ENCODE measurements at places on chromosomes 13 and 19.

DNA sequence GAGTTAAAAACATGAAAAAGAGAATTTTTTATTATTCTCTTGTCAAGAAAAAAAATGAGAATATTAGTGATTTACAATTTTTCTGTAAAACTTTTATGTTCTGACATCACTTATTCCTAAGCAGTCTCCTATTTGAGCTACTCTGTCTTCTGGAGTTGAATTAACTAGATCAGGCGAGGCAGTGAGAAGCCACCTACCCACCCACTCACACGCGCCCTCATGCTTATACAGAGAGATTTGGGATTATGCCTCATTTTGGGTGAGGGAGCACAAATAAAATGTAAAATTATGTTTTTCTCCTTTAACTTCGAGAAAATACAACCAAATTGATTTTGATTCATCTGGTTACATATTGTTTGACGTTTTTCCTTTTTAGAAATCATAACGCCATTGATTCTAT lies 424.5 kb downstream of the ITGBL1 start:
- no peak for DNase-seq

DNA sequence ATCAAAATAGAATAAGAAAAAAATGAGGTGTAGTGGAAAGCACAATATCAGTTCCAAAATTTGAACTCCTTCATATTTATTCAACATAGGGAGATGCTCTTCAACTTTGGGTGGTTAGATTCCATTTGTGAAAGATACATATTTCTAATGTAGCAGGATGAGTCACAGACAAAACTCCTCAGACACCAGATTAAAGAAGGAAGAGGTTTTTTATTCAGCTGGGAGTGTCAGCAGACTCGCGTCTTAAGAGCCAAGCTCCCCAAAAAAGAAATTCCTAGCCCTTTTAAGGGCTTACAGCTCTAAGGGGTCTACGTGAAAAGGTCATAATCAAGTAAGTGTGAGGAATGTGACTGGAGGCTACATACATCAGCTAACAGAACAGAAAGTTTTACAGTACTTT lies 6.8 kb upstream of the ZNF765 start:
- DNase-seq = no peak

GRCh38 chr13:26486550-26486949 lies 70.9 kb upstream of the WASF3 start:
- no peak for DNase-seq

DNA sequence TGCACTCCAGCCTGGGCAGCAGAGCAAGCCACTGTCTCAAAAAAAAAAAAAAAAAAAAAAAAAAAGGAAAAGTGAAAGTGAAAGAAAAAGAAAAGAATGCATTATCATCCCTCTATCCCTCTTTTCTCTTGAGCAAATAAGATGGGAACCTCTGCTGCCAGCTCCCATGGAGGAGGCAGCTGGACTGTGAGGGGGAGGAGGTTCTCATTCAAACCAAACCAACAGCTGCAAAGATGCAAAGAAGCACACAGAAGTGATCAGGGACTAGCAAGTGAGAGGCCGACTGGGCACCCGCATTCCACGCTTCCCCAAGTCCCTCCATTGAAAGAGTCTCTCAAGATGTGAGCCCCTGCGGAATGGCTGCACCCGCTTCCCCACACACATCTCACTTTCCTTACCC lies 63.5 kb downstream of the TSHZ3 start:
- no peak for DNase-seq

GRCh38 chr19:39684267-39684666 lies 20.0 kb upstream of the LGALS14 start:
- no peak for DNase-seq

- DNase-seq = no peak
Measured at GRCh38 chr13:50613356-50613831, 230.1 kb downstream of the DLEU7 start.

GRCh38 chr19:49895566-49896297 lies 955 bp downstream of the IL4I1 start:
- no peak for DNase-seq

DNA sequence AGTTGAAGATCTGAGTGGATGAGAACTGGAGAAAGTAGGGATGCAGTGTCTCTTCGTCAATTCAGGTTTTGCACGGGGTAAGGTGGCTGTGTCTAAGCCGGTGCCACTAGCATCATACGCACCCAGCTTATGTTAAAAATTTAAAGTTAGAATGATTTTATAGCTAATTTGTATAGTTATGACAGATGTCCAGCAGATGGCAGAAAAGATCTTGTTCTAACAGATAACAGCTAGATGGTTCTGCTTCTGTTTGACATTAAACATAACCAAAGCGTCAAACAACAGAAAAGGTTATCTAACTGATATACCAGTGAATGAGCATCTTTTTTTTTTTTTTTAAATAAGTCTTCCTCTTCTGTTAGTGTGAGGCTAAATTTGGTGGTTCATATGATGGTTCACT lies 18.8 kb upstream of the EDDM13 start:
- DNase-seq = no peak

GRCh38 chr13:113192902-113193301 lies 15.6 kb downstream of the PCID2 start:
- DNase-seq = no peak

GRCh38 chr13:57996717-57997116 lies 365.2 kb downstream of the PCDH17 start:
- DNase-seq = no peak

DNA sequence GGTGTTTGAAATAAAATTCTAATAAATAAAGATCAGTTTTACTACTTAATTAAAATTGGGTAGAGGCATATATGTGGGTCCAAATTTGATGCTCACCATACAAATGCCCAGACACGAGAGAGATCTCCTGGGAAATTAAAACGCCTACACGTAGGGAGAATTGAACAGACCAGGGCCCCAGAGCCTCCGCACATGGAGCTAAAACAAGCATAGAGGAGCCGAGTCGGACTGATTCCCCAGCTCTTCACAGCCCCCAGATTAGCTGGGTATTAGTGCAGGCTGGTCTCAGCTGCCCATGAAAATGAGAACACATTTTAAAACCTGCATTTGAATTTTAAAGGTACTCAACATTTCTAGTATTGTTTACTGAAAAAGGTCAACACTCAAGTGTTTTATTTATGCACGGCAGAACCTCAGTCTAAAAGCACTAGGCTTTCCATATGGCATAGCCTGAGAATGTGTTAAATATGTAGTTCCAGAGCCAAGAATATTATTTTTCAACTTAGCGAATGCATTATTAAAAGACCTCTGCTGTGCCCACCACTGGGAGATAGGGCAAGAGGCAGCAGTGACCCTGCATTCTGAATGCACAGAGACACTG lies 344.8 kb downstream of the ENOX1 start:
- no peak for DNase-seq

GRCh38 chr19:51251468-51251820 lies 564 bp downstream of the SIGLECL1 start:
- DNase-seq = no peak

DNA sequence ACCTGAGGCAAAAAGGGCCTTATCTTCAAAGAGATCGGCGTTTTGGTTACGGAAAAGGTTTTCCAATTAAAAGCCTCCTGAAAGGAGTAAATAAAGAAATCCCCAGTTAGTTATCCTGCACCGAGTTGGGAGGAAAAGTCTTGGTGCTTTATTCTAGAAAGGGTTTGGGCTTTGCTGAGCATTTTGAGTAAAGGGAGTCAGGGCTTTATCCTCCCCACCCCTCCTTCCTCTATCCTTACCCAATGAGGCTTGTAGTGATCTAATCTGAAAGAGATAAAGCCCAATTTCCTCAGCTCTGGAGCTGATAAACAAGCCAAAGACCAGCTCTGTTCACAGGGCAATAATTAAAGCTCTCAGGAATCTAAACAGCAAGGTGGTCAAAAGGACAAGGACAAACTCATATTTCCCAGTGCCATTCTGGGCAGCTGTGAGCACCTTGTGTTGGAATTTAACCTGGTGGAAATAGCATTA lies 188.9 kb upstream of the TSC22D1 start:
- DNase-seq = no peak

DNA sequence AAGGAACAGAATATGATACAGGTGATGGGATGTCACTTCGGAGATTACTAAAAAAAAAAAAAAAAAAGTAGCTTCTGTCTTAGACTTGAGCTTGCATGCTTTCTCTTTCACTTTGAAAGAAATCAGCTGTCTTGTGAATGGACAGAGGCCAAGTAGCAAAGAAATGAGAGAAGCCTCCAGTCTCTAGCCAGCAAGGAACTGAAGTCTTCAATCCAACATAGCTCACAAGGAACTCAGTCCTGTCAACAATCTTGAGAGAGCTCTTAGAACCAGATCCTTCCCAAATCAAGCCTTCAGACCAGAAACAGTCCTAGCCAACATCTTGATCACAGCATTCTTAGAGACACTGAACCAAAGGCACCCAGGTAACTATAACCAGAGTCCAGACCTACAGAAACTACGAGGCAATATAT lies 7.7 kb downstream of the N4BP2L2 start:
- DNase-seq = no peak

GRCh38 chr13:32917504-32917903 lies 98.7 kb upstream of the KL start:
- no peak for DNase-seq

DNA sequence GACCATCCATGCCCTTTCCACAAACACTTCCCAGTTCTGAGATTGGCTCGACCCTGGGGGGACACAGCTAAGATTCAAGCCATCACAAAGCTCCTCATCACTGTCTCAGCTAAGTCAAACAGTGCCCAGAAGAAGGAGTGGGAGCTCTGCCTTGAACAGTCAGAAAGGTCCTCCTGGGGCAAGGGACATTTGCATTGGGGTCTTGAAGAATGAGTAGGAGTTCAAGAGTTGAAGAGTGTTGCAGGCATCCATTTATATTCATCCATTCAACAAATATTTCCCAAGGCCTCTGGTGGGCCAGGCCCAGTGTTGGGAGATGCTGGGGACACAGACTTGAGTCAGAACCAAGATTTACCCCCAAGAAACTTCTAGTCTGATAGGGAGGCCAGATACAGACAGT lies 6.5 kb downstream of the IGLON5 start:
- DNase-seq = no peak

DNA sequence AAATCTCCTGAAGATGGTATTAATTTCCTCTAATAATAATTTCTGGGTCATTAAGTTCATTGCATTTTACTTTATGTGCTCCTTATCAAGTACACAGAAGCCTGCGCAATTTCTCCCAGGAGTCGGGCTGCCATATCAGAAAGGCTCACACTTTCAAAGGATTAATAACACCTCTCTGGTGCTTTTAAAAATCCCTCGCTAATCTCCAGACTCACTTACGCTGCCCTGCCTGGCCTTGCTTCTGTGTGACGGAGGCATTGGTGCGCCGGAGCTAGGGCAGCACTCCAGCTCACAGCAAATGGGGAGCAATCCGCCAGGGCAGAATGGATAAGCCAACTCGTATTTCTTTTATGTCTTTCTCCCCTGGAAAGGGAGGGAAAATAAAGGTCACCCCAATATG lies 300.8 kb downstream of the EFNB2 start:
- no peak for DNase-seq

DNA sequence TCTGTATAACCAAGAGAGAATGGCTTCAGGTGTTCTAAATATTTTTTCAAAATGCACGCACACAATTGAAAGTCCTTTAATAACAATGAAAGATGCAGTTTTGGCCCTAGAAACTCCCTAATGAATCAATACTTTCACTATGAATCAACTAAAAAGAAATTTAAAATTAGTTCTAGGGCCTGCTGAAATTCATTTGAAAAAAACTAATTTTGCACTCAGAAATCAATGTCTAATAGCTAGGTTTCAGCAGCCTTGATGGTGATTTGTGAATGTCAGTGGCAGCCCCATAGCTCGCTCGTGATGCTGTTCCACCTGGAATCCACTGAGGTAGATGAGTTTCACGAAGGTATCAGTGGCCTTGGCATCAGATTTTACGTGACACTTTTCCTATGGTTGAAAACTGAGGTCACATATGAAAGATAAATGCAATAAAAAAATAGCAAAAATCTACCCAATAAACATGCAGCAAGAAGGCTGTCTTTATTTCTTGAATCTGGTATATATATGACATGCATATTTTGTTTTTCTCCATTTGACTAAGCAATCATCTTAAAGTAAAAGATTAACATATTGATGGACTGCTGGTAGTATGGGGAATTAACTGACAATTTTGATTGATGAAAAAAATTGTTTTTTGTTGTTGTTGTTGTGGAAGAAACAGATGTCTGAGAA lies 141.0 kb downstream of the AKAP11 start:
- no peak for DNase-seq

DNA sequence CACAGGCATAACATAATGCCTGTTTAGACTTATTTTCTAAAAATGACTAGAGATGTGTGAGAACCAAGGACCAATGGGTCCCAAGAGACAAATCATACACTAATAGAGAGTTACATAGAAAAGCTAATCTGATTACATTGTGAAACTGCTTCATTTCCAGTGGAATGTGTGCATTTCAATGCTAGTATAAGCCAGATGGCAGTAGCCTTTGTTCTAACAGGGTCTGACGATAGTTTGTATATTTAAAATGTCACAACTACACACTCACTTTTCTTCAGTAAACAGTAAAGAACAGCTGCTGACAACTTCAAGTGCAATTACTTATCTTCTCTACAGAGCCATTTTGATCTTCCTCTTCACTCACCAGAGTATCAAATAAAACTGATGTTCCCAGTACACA lies 4.3 kb upstream of the SLITRK5 start:
- no peak for DNase-seq

DNA sequence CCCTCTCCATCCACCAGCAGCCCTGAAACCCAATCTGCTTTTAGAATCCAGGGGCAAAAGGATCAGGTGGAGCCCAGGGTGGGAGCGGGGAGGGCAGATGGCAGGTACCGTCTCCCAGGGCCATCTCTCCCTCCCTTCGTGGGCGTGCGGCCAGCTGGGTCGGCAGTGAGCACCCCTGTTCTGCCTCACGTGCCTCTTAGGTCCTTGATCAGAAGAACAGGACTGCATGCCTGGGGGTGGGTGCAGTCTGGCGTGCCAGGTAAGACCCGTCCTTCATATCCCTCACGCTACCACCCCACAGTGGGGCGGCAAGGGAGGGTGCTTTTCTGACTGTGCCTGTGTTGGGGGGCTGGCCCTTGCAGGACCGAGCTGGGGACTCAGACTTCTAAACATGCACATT lies 2.0 kb downstream of the SLC8A2 start:
- DNase-seq = no peak

DNA sequence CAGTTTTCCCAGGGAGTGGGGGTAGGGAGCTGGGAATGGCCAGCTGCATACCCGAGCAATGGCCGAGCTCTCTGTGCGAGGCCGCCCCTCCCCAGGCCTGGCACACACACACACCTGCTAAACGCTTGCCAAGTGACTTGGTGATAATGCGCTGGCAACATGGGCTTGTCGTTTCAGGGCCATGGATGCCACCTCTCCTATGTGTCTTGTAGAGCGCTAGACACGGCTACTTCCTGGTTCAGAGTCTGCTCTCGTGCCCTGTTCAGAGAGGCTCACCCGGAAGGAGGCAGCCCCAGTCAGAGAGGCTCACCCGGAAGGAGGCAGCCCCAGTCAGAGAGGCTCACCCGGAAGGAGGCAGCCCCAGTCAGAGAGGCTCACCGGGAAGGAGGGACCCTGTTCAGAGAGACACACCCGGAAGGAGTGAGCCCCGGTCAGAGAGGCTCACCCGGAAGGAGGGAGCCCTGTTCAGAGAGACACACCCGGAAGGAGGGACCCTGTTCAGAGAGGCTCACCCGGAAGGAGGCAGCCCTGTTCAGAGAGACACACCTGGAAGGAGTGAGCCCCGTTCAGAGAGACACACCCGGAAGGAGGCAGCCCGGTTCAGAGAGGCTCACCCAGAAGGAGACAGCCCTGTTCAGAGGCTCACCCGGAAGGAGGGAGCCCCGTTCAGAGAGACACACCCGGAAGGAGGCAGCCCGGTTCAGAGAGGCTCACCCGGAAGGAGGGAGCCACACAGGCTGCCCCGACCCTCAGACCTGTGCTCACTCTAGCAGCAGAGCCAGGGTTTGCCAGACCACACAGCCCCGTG lies 4.2 kb downstream of the ADPRHL1 start:
- DNase-seq = peak; percentile 44

GRCh38 chr13:33832872-33833271 lies 14.9 kb downstream of the RFC3 start:
- no peak for DNase-seq
